Small intestine (tissue), 16 donors: ENCODE measurements at places on chromosomes 2 and 18. TPM values are rescaled to one million over a fixed set of nuclear protein-coding genes. Genes with fewer than 3 reads are reported as not detected.

The MYO5B gene
- 185 TPM for polyA plus RNA-seq

The C1GALT1C1L gene
- polyA plus RNA-seq = 0.37 TPM

GRCh38 chr2:105950521-105951383 is 206.0 kb downstream of the NCK2 start:
- H3K27ac ChIP-seq = no peak overlapping the region
- no peak for DNase-seq
- no peaks in the 10 kb centered on the region for H3K4me1 ChIP-seq
- no peaks in the 10 kb centered on the region for H3K36me3 ChIP-seq
- H3K4me3 ChIP-seq = no peak overlapping the region

GRCh38 chr2:23235736-23236135 is 149.2 kb upstream of the KLHL29 start:
- H3K27ac ChIP-seq = no peak overlapping the region
- H3K36me3 ChIP-seq = no peaks in the 10 kb centered on the region
- no peak for DNase-seq
- no peaks in the 10 kb centered on the region for H3K4me1 ChIP-seq
- no peaks in the 10 kb centered on the region for H3K27me3 ChIP-seq

The TMEM200C gene
- polyA plus RNA-seq = 0.16 TPM

The UPP2 gene
- polyA plus RNA-seq = not detected

The PROC gene
- 1.0 TPM for polyA plus RNA-seq

The SMCHD1 gene
- polyA plus RNA-seq = 37.7 TPM

- no peak overlapping the region for H3K27ac ChIP-seq
- DNase-seq = no peak
- no peaks in the 10 kb centered on the region for H3K27me3 ChIP-seq
- H3K36me3 ChIP-seq = no peaks in the 10 kb centered on the region
- H3K4me3 ChIP-seq = no peak overlapping the region
Measured at GRCh38 chr2:128416806-128417205, 98.1 kb upstream of the HS6ST1 start.

DNA sequence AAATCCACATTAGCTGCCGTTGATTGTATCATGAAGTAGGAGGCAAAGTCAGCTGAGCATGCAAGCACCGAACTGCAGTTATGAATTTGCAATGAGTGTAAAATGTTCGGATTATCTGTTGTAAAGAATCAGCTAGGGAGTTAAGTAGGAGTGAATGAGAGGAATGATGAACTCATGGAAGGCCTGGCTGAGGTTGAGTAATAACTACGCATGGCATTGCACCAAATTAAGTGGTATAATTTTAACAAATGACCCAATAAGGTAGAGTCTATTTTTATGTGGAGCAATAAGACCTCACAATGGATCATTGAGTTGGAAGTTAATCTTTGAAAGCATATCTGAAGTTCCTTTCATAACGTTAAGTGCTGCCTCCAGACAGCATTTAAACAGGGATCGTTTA is 288.2 kb upstream of the CHST9 start:
- DNase-seq = peak; percentile 53
- no peaks in the 10 kb centered on the region for H3K27me3 ChIP-seq
- no peak overlapping the region for H3K4me3 ChIP-seq
- H3K36me3 ChIP-seq = no peaks in the 10 kb centered on the region
- no peaks in the 10 kb centered on the region for H3K4me1 ChIP-seq

The ZNF385B gene
- polyA plus RNA-seq = 0.21 TPM

- no peaks in the 10 kb centered on the region for H3K4me1 ChIP-seq
- DNase-seq = peak; percentile 6
- no peak overlapping the region for H3K27ac ChIP-seq
- H3K27me3 ChIP-seq = no peaks in the 10 kb centered on the region
Measured at GRCh38 chr2:68423966-68424650, 43.0 kb downstream of the FBXO48 start.

- no peaks in the 10 kb centered on the region for H3K27me3 ChIP-seq
Measured at GRCh38 chr2:20169796-20170703, 54.9 kb downstream of the SDC1 start.

DNA sequence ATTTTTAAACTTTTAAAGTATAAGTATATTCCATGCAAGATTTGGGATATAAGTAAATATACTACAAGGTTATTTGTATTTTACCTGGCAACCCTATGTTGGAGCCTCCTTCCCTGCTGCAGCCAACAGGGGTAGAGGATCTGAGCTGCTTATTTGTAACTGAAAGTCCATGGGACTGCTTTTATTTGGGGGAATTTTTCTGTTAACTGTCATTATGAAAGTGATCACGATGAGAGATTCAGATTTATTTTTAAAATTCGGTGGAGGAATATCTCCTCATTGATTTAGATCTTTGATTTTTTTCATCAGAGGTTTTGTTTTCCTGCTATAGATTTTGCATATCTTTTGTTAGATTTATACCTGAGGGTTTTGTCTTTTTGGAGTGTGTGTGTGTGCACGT is 215.9 kb downstream of the PRKCE start:
- no peaks in the 10 kb centered on the region for H3K36me3 ChIP-seq
- H3K27me3 ChIP-seq = no peaks in the 10 kb centered on the region
- no peak for DNase-seq
- no peaks in the 10 kb centered on the region for H3K4me1 ChIP-seq
- H3K4me3 ChIP-seq = no peak overlapping the region

- DNase-seq = no peak
- H3K4me1 ChIP-seq = no peaks in the 10 kb centered on the region
- no peak overlapping the region for H3K27ac ChIP-seq
Measured at GRCh38 chr2:256094-256493, 7.7 kb downstream of the SH3YL1 start.

- DNase-seq = peak; percentile 11
- H3K36me3 ChIP-seq = no peaks in the 10 kb centered on the region
- no peaks in the 10 kb centered on the region for H3K4me1 ChIP-seq
- no peaks in the 10 kb centered on the region for H3K27me3 ChIP-seq
- no peak overlapping the region for H3K27ac ChIP-seq
- H3K4me3 ChIP-seq = no peak overlapping the region
Measured at GRCh38 chr2:177000715-177001072, 211.9 kb upstream of the HNRNPA3 start.

GRCh38 chr2:24821433-24821891 is 28.2 kb downstream of the CENPO start:
- H3K27ac ChIP-seq = no peak overlapping the region
- no peak for DNase-seq
- H3K27me3 ChIP-seq = no peaks in the 10 kb centered on the region
- H3K4me1 ChIP-seq = no peaks in the 10 kb centered on the region
- H3K36me3 ChIP-seq = peaks cover 69% of the 10 kb centered on the region
- no peak overlapping the region for H3K4me3 ChIP-seq

The ALPP gene
- polyA plus RNA-seq = not detected

The PDE11A gene
- polyA plus RNA-seq = 0.45 TPM

DNA sequence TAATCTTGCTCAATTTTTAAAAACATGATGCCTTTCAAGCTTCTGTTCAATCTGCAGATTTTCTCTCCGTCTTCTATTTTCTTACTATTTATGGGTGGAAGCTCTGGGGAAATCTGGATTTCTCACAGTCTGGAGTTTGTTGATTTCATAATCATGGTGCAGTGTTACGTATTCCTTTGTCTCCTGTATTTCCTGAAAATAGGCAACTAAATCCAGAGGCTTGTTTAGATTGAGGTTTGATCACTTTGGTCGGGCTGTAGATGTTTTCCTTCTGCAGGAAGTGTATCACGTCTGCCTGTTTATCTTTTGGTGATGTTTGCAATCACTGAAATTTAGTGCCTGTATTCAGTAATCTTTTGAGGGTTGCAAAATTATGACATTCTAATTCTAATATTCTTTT is 487.7 kb downstream of the LRRTM4 start:
- no peaks in the 10 kb centered on the region for H3K4me1 ChIP-seq
- no peak overlapping the region for H3K4me3 ChIP-seq
- H3K27ac ChIP-seq = no peak overlapping the region
- no peak for DNase-seq
- H3K27me3 ChIP-seq = no peaks in the 10 kb centered on the region
- no peaks in the 10 kb centered on the region for H3K36me3 ChIP-seq

The CAPN14 gene
- polyA plus RNA-seq = 0.06 TPM

The OTOS gene
- polyA plus RNA-seq = not detected

The DNER gene
- polyA plus RNA-seq = 2.4 TPM

- H3K27me3 ChIP-seq = no peaks in the 10 kb centered on the region
- no peak overlapping the region for H3K27ac ChIP-seq
- no peak for DNase-seq
Measured at GRCh38 chr2:117537032-117537431, 277.5 kb upstream of the DDX18 start.

DNA sequence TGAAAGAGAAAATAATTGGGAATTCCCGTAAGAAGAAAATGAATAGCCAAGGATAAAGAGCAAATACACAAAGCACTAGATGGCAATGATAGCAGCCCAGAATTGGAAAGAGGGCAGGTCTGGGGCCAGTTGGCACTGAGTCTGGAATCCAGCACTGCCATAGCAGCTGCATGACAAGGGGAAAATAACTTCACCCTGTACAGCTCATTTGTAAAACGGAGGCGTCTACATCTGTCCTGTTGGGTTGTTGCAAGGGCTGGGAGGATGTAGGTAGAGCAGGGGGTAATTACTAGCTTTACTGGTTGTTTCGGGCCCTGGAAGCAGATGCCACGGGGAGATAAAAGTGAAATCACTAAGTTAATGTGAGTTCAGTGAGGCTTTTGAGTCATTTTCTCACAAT is 110.0 kb upstream of the RASGRP3 start:
- no peaks in the 10 kb centered on the region for H3K27me3 ChIP-seq
- H3K36me3 ChIP-seq = no peaks in the 10 kb centered on the region
- DNase-seq = no peak
- no peaks in the 10 kb centered on the region for H3K4me1 ChIP-seq
- no peak overlapping the region for H3K27ac ChIP-seq
- no peak overlapping the region for H3K4me3 ChIP-seq

DNA sequence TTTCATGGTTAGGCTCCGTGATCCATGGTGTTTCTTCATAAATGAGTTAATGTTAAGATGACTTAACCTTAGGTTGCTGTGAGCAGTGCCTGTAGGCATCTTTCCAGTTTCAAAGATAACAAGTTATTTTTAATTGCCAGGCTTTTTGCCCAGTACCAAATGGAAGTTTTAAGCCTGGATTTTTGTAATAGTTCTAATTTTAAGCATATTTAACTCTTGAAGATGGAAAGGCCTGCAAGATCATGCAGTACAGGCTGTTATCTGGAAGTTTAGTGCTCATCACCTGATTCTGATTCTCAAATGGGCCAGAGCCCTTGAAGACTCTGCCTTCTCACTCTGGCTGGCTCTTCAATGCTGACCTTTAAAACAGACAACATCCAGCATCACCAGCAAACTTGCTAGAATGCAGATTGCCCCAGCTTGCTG is 141.3 kb downstream of the NCK2 start:
- peaks cover 3% of the 10 kb centered on the region for H3K4me1 ChIP-seq
- no peak for DNase-seq
- H3K4me3 ChIP-seq = no peak overlapping the region
- H3K27ac ChIP-seq = no peak overlapping the region

The TRIB2 gene
- 10.2 TPM for polyA plus RNA-seq

- peak; percentile 41 for DNase-seq
- H3K36me3 ChIP-seq = peaks cover 12% of the 10 kb centered on the region
- peaks cover 12% of the 10 kb centered on the region for H3K4me1 ChIP-seq
- H3K27me3 ChIP-seq = no peaks in the 10 kb centered on the region
Measured at GRCh38 chr18:3250237-3251107, 2.9 kb downstream of the MYL12A start.

The RETREG2 gene
- 66.0 TPM for polyA plus RNA-seq

- DNase-seq = peak; percentile 38
- peaks cover 2% of the 10 kb centered on the region for H3K27me3 ChIP-seq
- H3K27ac ChIP-seq = no peak overlapping the region
- H3K4me3 ChIP-seq = no peak overlapping the region
- no peaks in the 10 kb centered on the region for H3K4me1 ChIP-seq
Measured at GRCh38 chr2:227033471-227034148, 130.4 kb downstream of the COL4A4 start.
